CD8-positive, alpha-beta memory T cell (primary cell): ENCODE measurements at places on chromosomes 16 and 17.

GRCh38 chr17:56908001-56908542 lies 5.8 kb downstream of the TRIM25 start:
- DNase-seq: no peak

GRCh38 chr16:1097800-1098199 lies 1.8 kb upstream of the C1QTNF8 start:
- no peak for DNase-seq

- no peak for DNase-seq
Observed at GRCh38 chr16:24853830-24854229, 8.1 kb downstream of the SLC5A11 start.

DNA sequence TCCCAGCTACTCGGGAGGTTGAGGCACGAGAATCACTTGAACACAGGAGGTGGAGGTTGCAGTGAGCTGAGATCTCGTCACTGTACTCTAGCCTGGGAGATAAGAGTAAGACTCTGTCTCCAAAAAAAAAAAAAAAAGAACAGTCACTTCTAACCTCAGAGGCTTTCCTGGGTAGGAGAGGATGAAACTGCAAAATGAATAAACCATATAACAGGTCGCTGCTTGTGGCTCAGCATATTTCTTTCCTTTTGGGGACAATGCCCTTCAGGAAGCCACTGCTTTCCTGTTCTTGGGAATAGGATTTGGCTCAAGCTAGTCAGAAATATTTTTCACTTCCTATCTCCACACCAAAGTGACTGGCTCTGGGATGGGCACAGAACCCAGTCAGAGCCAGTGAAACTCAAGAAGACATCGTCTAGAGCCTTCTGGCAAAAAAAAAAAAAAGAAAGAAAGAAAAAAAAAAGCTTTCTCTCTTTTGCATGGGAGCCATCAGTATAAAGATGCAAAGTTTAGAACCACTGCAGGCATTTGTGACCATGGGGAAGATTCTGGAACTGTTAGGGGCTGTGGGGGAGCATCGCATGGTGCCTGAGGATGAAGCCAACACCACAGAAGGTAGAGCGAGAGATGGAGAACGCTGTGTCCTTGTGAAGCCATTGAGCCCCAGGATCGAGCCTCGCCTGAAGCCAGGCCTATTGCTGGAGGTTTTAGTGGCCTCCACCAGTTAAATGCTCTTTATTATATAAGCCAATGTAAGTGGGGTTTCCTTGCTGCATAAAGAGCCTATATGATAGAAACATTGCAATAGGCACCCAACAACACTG lies 71.8 kb upstream of the MRTFB start:
- no peak for DNase-seq

DNA sequence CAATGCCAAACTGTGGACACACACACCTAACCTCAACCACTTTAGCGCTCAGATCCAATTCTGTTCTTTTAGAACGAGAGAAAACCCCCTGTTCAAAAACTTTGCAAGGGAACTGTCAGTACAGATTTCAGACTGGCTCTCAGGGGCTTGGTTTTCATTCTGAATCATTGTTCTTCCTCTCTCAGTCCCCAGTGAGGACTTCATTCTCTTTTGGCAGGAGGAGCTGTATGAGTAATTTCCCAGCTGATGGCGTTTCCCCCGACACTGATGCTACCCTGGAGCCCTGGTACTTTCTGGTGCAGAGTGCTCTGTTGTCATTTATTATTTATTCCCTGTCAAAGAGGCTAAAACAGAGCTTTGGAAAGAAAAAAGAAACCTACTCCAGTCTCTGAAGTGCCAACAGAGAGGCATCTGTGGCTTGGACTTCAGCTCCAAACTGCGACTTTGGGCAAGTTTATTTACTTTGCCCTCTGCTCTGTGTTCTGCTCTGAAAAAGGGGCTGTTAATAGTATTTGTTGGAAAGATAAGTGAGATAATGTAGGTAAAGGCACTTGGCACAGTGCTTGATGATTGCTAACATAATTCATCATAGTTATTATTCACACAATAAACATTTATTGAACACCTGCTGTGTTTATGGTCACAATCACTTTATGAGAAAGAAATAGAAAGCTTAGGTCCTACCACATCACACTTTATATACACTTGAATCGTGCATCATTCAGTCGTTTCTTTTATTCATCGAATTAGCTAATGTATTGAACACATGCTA lies 28.3 kb downstream of the ETV4 start:
- no peak for DNase-seq

DNA sequence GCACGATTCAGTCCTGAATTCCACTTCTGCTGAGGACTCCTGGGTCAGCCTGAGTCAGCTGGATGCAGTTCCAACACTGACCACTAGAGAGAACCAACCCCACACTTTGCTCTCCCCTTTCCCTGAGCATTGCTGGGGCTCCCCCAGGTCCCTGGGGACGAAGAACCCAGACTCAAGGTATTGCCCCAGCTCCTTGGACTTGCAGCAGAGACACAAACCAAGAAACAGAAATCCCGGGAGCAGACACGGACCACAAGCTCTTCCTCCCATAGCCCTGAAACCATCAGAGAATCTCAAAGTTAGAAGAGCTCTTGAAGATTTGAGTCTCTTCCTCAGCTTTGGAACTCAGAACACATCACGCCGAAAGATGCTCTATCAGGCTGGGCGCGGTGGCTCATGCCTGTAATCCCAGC lies 678 bp upstream of the GH1 start:
- peak; percentile 81 for DNase-seq

GRCh38 chr16:84742641-84743092 lies 42.9 kb downstream of the USP10 start:
- no peak for DNase-seq

GRCh38 chr17:46108550-46109110 lies 84.6 kb downstream of the KANSL1 start:
- DNase-seq: no peak

DNA sequence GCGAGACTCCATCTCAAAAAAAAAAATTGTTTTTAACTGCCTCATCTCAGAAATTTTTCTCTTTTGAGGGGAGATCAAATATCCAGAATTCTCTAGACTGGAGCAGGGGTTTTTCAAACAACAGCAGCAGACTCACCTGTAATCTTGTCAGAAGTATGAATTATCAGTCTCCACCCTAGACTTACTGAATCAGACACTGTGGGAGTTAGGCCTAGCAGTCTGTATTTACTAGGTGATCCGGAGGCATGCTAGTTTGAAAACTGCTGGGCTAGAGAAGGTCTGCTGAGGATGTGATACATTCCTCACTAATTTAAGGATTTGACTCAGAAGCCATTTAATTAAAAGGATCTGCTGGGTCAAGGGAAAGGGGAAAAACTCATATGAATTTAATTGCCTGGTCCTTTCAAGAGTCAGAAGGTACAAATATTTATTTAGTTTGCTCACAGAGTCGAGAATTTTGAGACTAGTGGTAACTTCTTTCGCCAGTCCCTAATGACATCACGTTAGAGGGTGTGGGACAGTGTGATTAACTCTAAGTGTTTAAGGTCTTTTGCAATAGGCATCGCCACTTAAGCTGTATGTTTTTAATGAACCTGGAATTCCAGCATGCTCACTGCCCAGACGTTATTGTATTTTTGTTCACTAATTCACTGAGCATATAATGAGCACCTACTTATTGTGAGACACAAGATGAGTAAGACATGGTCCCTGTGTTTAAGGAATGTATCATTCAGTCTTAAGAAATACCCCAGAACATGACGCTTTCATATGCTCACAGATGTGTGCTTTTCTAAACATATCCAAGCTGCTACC lies 14.2 kb downstream of the ATP6V0A1 start:
- no peak for DNase-seq

DNA sequence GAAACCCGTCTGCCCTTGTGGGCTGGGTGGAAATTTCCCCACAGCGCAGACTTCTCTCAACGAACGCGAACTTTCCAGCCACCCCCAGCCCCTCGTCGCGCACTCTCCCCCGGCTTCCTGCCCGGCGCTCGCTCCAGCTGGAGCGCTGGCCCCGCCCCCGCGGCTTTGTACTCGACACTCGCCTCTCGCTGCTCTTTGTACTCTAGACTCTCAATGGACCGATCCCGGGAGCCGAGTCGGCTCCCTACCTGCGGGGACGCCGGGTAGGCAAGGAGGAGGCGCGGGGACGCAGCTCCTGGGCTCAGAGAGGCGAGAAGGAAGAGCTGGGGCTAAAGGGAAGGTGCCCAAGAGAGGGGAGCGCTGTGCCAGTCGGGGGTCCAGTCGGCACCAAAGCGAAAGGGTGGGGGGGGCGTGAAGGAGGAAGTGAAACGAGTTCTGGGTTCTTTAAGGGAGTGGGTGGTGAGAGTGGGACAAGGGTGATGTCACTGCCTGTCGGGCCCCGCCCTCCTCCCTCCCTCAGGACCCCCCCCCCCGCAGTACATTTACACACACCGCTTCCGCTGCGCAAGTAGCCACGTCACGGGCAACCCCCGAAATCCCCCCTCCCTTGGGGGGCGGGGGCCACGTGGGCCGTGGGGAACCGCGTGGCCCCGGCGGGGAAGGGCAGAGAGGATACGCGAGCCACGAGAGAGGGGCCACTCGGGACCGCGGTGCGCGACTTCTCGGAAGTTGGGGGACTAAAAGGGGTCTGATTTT lies 9.7 kb downstream of the KDM6B start:
- peak; percentile 93 for DNase-seq

DNA sequence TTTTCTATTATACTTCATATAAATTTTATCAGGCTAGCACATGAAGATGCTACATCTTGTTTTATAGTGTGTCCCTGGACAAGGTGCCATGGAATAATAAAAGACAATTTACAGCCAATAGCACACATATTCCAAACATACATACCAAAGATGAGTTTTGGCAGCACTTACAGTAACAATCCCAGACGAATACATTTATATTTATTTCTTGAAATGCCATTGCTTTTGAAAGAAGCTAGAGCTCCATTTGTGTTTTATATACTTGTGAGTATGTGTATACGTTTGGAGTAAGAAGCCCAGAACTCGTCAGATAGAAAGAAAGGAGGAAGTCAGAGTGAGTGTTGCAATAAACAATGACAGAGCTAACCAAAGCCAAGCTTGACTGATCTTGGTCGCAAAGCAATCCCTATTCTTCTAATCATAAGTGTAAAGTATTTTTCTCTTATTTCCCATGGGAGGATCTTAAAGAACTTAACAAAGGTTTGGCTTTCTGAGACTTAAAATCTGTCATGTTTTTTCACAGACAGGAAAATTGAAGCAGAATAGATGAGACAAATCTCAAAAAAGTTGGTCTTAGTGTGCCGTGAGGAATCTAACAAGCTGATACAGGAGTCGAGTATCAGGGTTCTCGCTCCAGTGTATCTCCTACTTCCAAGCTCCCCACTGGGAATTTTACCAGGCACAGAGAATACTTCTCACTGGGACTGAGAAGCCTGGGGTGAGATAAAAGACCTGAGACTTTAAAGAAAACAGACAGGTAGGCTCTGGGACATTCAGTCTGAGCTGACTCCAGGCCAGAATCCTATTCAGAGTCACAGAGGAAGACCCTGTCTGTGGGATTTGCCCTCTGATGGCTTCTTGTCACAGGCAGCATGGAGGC lies 175.4 kb downstream of the AATF start:
- no peak for DNase-seq

DNA sequence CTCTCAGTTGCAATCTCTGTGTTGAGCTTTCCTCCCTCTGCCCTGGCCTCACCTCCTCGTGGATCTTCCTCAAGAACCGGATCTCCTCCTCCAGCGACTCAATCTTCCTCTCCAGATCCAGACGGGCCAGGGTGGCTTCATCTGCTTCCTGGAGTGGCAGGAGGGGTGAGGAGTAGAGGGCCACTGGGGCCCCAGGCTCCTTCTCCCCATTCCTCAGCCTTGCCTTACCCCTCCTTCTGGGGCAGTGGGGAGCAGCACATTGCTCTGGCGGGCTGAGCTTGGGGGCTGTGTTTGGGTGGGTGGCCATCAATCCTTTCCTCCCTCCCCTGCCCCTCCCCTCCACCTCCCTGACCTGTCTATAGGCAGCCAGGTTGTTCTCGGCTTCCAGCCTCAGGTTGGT lies 1.6 kb downstream of the GFAP start:
- DNase-seq: no peak

DNA sequence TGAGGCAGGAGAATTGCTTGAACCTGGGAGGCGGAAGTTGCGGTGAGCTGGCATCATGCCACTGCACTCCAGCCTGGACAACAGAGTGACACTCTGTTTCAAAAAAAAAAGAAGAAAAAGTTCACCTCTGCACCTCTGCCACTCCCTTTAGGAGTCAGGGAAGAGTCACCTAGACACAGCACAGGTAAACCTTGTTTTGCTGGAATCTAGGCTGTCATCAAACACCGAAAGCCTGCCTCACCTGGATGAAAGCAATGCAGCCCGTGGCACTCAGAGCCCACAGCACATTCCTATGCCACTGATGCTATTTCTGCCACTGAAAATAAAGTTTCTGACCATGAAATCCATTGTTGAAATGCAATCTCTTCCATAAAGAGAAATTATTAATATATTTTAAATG lies 22.2 kb downstream of the CFAP52 start:
- DNase-seq: no peak

DNA sequence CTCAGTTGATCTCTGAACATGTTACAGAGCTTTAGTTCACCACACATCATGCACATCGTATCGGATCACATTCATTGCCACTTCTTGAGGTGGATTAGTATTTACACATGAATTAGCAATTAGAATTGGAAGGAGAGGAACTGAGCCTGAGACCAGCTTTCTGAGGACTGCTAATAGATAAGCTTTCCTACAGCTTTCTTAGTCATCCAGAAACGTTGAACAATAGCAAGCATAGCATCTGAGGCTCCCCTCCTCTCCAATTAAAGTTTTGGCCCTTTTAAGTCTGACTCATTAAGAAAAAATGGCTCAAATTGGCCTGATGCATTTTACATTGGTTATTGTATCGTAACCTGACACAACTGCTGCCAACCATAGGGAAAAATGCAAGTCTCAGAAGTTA lies 1130.4 kb downstream of the CDH8 start:
- no peak for DNase-seq
